ENCODE measurements at places on chromosomes 1 and 21.

- DNase-seq = no peak
Observed at GRCh38 chr1:178371235-178371634, 125.5 kb downstream of the CLEC20A start.

- no peak for DNase-seq
Observed at GRCh38 chr1:223332997-223333396, 31.0 kb downstream of the SUSD4 start.

GRCh38 chr1:57492586-57493226 is 68.8 kb upstream of the DAB1 start:
- no peak for DNase-seq

DNA sequence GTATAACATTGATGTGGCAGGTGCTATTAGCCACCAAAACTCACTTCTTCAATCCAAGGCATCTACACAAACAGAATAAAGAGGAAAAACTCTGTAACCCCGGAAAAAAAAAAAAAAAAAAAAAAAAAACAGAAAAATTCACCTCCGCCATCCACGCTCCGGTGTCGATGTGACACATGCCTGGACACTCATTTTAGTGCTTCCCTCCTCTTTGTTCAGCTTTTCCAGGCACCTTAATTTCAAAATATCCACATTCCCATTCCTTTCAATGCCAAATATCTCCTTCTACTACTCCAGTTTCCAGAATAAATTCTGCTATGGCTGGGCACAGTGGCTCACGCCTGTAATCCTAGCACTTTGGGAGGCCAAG is 5.8 kb upstream of the RERE start:
- no peak for DNase-seq

GRCh38 chr1:55007625-55008024 is 8.9 kb downstream of the BSND start:
- no peak for DNase-seq

GRCh38 chr1:9275567-9276034 is 17.1 kb upstream of the SPSB1 start:
- DNase-seq = peak; percentile 53

GRCh38 chr21:24899138-24899537 is 708.1 kb downstream of the MRPL39 start:
- no peak for DNase-seq

DNA sequence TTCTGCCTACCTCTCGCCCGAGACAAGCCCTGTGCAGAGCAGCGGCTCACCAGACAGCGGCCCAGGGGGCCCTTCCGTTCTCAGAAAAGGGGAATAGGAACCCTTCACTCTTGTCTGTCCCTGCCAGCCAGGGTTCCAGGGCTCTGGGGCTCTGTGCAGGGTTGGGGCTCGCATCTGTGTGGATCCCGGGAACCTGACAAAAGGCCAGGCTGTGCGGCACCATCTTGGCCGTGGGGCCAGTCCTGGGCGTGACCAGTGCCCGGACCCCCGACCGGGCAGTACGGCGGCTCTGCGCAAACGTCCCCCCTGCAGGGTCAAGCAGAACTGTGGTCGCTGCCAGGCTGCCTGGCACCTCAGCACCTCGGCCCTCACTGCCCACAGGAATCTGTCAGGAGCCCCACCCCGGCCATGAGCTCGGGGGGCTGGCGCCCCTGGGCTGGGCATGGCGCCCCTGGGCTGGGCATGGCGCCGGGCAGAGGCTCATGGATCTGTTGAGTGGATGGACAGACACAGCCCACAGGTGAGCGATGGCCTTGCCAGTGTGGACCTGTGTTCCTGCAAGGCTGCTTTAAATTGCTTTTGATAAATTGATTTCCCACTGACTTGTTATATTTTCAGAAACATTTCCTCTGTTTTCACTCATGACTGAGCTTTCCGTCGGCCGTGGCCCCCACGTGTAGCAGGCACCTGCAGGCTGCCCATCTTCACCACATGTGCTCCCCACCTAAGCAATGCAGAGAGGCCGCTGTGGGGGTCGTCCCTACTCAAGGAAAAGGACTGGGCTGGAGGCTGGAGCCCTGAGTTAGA is 59.0 kb downstream of the SLX9 start:
- DNase-seq = no peak

GRCh38 chr21:42093991-42094421 is 22.9 kb downstream of the UMODL1 start:
- no peak for DNase-seq

- no peak for DNase-seq
Observed at GRCh38 chr1:63903947-63904610, 130.3 kb downstream of the ROR1 start.

GRCh38 chr1:36366091-36366661 is 19.5 kb downstream of the STK40 start:
- DNase-seq = peak; percentile 30

GRCh38 chr1:23422241-23422877 is 2.2 kb downstream of the TCEA3 start:
- no peak for DNase-seq
